B cell (primary cell): ENCODE measurements at places on chromosomes 2 and 18. TPM values are rescaled to one million over a fixed set of nuclear protein-coding genes. Genes with fewer than 3 reads are reported as not detected.

GRCh38 chr2:16408331-16409005 is 257.2 kb downstream of the CYRIA start:
- DNase-seq: no peak
- no peaks in the 10 kb centered on the region for H3K4me1 ChIP-seq
- H3K36me3 ChIP-seq: no peaks in the 10 kb centered on the region
- H3K27me3 ChIP-seq: no peaks in the 10 kb centered on the region
- no peak overlapping the region for H3K4me3 ChIP-seq
- no peak overlapping the region for H3K27ac ChIP-seq

GKN1 gene
- not detected in 2 replicates for polyA plus RNA-seq

ZBTB7C gene
- polyA plus RNA-seq: not detected in 2 replicates

DNA sequence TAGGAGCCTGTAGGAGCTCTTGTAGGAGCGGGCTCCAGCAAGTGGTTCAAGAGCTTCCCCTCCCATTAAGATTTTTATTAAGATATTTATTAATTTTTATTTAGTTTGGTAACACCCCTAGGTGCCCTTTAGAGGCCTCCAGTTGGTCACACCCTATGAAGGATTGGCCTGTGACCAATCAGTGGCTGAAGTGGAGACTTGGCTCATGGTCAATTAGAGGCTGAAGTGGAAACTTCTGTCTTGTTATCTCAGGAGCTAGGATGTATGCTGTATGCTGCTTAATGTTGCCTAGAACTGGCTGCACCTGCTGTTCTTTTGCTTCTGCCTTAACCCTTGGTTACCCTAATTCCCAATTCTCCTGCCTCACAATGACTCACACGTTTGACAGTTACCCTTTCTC is 48.7 kb downstream of the DHRS9 start:
- H3K27ac ChIP-seq: no peak overlapping the region
- H3K4me1 ChIP-seq: no peaks in the 10 kb centered on the region
- DNase-seq: no peak
- H3K27me3 ChIP-seq: peaks cover 6% of the 10 kb centered on the region
- no peaks in the 10 kb centered on the region for H3K36me3 ChIP-seq

GRCh38 chr18:37289423-37289822 is 276.2 kb downstream of the CELF4 start:
- no peak for DNase-seq
- no peak overlapping the region for H3K4me3 ChIP-seq
- H3K27ac ChIP-seq: no peak overlapping the region
- no peaks in the 10 kb centered on the region for H3K36me3 ChIP-seq

- no peaks in the 10 kb centered on the region for H3K27me3 ChIP-seq
- no peak overlapping the region for H3K27ac ChIP-seq
- no peaks in the 10 kb centered on the region for H3K4me1 ChIP-seq
- DNase-seq: no peak
- no peak overlapping the region for H3K4me3 ChIP-seq
Observed at GRCh38 chr2:121358291-121358690, 73.3 kb upstream of the TFCP2L1 start.

DNA sequence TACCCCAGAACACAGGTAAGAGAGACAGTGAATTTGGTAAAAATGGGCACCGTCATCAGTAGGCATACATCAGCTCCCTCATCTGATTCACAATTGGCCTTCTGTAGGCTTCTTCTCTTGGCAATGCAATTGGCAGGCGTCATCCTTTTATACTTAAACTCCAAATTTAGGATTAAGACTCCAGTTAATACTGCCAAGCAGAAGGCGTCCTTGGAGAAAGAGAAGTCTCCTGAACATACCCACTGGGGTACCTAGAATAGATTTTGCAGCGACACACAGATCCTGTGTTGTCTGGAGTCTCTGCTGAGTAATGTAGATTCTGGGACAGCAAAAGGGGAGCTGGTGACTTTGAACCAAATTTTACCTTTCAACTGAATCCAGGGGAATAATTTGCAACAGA is 592 bp upstream of the METAP1D start:
- peaks cover 7% of the 10 kb centered on the region for H3K27me3 ChIP-seq
- no peak for DNase-seq
- no peaks in the 10 kb centered on the region for H3K36me3 ChIP-seq
- H3K4me3 ChIP-seq: peak overlapping the region; percentile 83

PROC gene
- polyA plus RNA-seq: 0.40 and 0.58 TPM in 2 replicates

KYNU gene
- 14.2 and 14.5 TPM in 2 replicates for polyA plus RNA-seq

KIF1A gene
- not detected in 2 replicates for polyA plus RNA-seq

DNA sequence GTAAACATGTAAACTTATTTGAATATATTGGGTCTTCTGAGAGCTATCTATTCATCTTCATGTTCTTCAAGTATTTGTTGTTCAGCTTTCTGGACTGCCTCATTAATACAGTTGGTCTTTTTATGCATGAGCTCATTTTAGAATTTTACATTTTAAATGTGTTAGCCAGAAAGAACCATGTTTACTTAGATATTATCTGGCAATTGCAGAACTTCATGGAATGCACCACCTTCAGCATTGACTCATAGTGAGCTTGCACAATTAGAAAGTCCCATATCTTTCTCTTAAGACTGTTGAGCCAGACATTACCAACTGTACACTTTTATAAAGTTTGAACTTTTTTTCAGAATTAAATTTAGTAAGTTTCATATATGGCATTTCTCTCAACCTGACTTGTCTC is 536.7 kb downstream of the RIT2 start:
- H3K27ac ChIP-seq: no peak overlapping the region
- H3K4me3 ChIP-seq: no peak overlapping the region

- H3K27ac ChIP-seq: no peak overlapping the region
- H3K4me3 ChIP-seq: no peak overlapping the region
- peaks cover 9% of the 10 kb centered on the region for H3K4me1 ChIP-seq
Observed at GRCh38 chr2:105904938-105905337, 160.2 kb downstream of the NCK2 start.

DNA sequence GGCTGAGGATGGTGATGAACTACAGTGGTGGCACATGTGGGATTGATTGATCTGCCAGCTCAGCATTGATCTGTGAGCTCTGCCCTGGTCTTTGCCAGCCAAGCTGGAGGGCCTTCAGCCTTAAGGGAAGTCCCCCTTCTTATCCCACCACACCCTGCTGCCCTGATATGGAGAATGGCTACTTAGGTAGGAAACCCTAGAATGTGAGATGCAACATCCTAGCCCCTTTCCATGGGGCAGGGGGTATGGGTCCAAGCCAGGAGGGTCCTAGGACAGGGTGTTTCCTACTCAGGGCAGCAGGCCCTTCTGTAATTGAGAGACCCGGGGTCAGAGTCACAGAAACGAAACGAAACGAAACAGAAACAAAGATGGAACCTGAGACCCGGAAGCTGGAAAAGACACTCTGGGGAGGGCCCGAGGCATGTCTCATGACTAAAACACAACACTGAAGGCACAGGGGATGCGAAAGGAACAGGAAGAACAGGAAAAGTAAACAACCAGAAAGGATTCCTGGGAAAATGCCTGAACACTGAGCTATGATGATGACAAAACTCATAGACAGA is 16.9 kb upstream of the SULT1C2 start:
- no peak for DNase-seq
- H3K27me3 ChIP-seq: no peaks in the 10 kb centered on the region
- H3K27ac ChIP-seq: no peak overlapping the region
- H3K4me3 ChIP-seq: no peak overlapping the region

DNA sequence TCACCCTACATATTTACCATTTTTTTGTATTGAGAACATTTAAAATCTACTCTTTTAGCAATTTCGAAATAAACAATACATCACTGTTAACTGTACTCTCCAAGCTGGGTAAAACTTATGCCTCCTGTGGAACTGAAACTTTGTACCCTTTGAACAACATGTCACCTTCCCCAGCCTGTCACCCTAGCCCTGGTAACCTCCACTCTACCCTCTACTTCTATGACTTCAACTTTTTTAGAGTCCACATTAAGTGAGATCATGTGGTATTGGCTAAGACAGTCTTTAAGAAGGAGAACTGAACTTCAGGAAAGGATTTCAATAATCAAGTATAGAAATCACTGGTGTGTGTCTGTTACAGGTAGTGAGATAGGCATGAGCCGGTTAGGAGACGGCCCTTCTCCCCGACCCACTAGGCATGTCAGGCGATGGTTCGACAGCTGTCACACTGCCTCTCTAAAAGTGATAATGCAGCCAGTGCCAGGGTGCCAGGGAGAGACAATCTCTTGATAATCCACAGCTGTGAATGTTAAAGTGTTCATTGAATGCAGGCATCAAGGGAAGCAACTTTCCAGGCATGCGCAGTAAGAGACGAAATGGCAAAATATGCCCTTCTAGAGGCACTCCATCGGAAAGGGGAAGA is 74.6 kb upstream of the RNF152 start:
- H3K4me3 ChIP-seq: no peak overlapping the region
- H3K4me1 ChIP-seq: no peaks in the 10 kb centered on the region
- DNase-seq: no peak
- H3K27me3 ChIP-seq: no peaks in the 10 kb centered on the region
- H3K27ac ChIP-seq: no peak overlapping the region

- H3K36me3 ChIP-seq: no peaks in the 10 kb centered on the region
- H3K4me1 ChIP-seq: no peaks in the 10 kb centered on the region
- DNase-seq: no peak
- no peak overlapping the region for H3K4me3 ChIP-seq
- no peaks in the 10 kb centered on the region for H3K27me3 ChIP-seq
- H3K27ac ChIP-seq: no peak overlapping the region
Observed at GRCh38 chr2:67459761-67460160, 62.6 kb downstream of the ETAA1 start.

BARD1 gene
- polyA plus RNA-seq: 4.3 and 5.5 TPM in 2 replicates

- no peaks in the 10 kb centered on the region for H3K27me3 ChIP-seq
- H3K27ac ChIP-seq: no peak overlapping the region
- H3K4me1 ChIP-seq: no peaks in the 10 kb centered on the region
- no peak for DNase-seq
- H3K4me3 ChIP-seq: no peak overlapping the region
- H3K36me3 ChIP-seq: no peaks in the 10 kb centered on the region
Observed at GRCh38 chr18:59502274-59503175, 143.5 kb upstream of the LMAN1 start.

GRCh38 chr2:131475831-131476230 is at the start of gene TUBA3D:
Gene TUBA3D (plus strand): TSS chr2:131476119. CDS start chr2:131476200, 81 bp downstream.
- H3K4me3 ChIP-seq: no peak within 1 kb of the TSS
- H3K36me3 ChIP-seq: no peaks in the 10 kb centered on the region
- no peak within 1 kb of the TSS for H3K27ac ChIP-seq
- H3K4me1 ChIP-seq: no peaks in the 10 kb centered on the region
- no peak for DNase-seq

IL1F10 gene
- not detected in 2 replicates for polyA plus RNA-seq

DNA sequence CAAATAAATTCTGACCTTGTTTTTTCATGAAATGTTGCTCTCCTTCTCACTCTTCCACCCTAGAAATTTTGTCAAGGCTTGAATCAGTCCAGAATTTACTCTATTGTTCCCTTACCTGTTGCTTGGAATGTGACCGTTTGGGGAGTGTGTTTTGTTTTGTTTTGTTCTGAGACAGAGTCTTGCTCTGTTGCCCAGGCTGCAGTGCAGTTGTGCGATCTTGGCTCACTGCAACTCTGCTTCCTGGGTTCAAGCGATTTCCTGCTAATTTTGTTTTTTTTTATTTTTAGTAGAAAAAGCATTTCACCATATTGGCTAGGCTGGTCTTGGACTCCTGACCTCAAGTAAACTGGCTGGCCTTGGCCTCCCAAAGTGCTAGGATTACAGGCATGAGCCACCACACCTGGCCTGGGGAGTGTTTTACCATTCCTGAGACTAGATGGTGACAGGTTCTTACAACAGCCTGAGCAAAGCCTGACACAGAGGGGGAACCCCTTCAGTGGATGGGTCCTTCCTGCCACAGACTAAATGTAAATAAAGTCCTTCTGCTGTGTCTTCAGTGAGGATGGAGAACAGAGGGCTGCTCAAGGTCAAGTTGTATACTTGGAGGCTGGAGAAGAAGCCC is 52.0 kb downstream of the HAUS1 start:
- H3K4me3 ChIP-seq: no peak overlapping the region
- H3K27me3 ChIP-seq: no peaks in the 10 kb centered on the region
- peak overlapping the region; percentile 16 for H3K27ac ChIP-seq
- no peaks in the 10 kb centered on the region for H3K36me3 ChIP-seq
- DNase-seq: no peak
- H3K4me1 ChIP-seq: peaks cover 18% of the 10 kb centered on the region

LCT gene
- polyA plus RNA-seq: 0.03 TPM in 1 of 2 replicates, not detected in the other

FAM237A gene
- not detected in 2 replicates for polyA plus RNA-seq

IL36RN gene
- polyA plus RNA-seq: not detected in 2 replicates

GRCh38 chr2:222733846-222734702 is 62.6 kb downstream of the MOGAT1 start:
- H3K27ac ChIP-seq: no peak overlapping the region
- no peaks in the 10 kb centered on the region for H3K36me3 ChIP-seq
- no peaks in the 10 kb centered on the region for H3K4me1 ChIP-seq
- DNase-seq: no peak
- no peak overlapping the region for H3K4me3 ChIP-seq

- H3K27ac ChIP-seq: no peak overlapping the region
- no peak for DNase-seq
- no peaks in the 10 kb centered on the region for H3K27me3 ChIP-seq
- H3K4me3 ChIP-seq: no peak overlapping the region
- no peaks in the 10 kb centered on the region for H3K4me1 ChIP-seq
Observed at GRCh38 chr18:422966-423365, 77.5 kb downstream of the COLEC12 start.

FEV gene
- polyA plus RNA-seq: not detected in 2 replicates

CHAC2 gene
- 0.76 and 1.6 TPM in 2 replicates for polyA plus RNA-seq

REG3A gene
- polyA plus RNA-seq: not detected in 2 replicates

EPB41L3 gene
- 0.42 and 0.58 TPM in 2 replicates for polyA plus RNA-seq

DNA sequence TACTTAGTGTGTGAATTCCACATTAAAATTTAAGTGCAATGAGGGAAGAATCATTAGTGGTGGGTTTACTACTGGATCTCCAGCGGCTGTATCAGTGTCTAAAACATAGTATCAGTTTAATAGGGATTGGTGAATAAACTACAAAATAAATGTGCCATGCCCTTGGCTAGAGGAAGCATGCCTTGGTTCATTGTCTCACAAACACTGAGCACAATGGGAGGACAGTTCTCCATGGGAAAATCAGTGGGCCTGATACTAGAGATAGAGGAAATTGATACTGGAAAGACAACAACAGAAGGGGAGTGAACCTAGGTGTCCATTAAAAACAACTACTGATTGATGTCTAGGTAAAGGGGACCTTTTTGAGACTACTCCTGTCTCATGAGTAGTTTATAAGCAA is 971.6 kb downstream of the SUCLG1 start:
- no peaks in the 10 kb centered on the region for H3K4me1 ChIP-seq
- H3K27me3 ChIP-seq: no peaks in the 10 kb centered on the region
- no peak overlapping the region for H3K4me3 ChIP-seq

DNA sequence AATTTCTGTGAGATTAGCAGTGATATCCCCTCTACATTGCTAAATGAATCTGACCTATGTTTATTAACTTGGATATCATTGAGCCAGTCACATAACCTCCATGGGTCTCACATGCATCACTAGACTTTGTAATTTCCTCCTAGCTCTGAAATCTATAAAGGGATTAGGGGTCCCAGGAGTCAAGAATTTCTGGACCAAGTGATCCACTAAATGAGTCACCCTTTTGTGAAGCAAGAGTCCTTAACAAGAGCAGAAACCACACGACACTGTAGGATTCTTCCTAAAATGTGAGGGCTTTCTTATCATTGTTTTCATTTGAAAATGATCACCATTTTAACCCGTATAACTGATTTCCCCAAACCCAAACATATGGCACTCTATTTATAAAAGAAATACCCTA is 90.3 kb downstream of the DHRS9 start:
- H3K36me3 ChIP-seq: no peaks in the 10 kb centered on the region
- no peak overlapping the region for H3K4me3 ChIP-seq
- no peaks in the 10 kb centered on the region for H3K4me1 ChIP-seq
- DNase-seq: no peak
- no peak overlapping the region for H3K27ac ChIP-seq

GRCh38 chr2:224584785-224585210 is 365 bp downstream of the CUL3 start:
- H3K27me3 ChIP-seq: no peaks in the 10 kb centered on the region
- peaks cover 36% of the 10 kb centered on the region for H3K4me1 ChIP-seq
- peak overlapping the region; percentile 71 for H3K4me3 ChIP-seq
- H3K27ac ChIP-seq: peak overlapping the region; percentile 83

SKA1 gene
- polyA plus RNA-seq: 0.28 and 0.82 TPM in 2 replicates
